ENCODE measurements at places on chromosomes 6 and 20. TPM values are rescaled to one million over a fixed set of nuclear protein-coding genes. Genes with fewer than 3 reads are reported as not detected.

DNA sequence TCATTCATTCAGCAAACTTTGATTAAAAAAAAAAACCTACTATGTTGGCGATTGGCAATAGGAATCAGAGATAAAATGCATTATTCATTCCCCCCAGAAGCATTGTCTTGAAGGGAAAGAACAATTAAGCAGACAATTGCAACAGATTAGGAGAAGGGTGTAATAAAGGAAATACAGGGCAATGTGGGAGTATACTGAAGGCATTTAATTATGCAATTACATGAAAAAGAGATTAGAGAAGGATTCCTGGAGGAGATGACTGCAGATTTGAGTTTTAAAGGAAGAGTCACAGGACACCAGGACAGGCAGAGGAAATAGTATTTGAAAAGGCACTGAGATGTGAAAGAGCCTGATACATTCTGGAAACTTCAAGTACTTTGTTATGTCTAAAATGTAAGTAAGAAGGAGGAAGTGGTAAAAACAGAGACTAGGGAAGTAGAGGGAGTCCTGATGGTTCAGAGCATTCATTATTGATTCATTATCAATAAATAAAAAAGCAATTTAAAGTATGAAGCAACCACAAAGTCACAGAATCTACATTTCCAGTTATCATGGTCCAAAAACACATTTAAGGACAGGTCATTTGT, 43.7 kb downstream of the THEMIS start:
- no peak overlapping the region for H3K27ac ChIP-seq
- H3K27me3 ChIP-seq: peaks cover 2% of the 10 kb centered on the region

DNA sequence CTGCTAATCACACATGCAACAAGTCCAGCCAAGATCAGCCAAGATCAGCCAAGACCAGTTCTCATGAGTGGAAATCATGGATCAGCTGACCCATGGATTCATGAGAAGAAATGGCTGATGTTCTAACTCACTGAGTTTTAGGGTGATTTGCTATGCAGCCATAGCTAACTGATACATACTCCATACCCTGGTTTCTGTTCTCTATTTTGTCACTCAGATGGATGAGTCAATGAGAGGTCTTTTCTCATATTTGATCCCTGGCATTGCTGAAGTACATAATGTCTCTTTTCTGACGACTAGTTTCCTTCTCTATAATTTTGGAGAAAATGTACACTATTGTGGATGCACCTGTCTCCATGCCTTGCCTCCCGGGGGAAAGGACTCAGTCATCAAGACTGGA, 118.4 kb upstream of the LY86 start:
- no peak for DNase-seq
- H3K27ac ChIP-seq: no peak overlapping the region
- H3K4me3 ChIP-seq: no peak overlapping the region
- H3K36me3 ChIP-seq: peaks cover 3% of the 10 kb centered on the region
- no peaks in the 10 kb centered on the region for H3K27me3 ChIP-seq
- peaks cover 9% of the 10 kb centered on the region for H3K4me1 ChIP-seq

DNA sequence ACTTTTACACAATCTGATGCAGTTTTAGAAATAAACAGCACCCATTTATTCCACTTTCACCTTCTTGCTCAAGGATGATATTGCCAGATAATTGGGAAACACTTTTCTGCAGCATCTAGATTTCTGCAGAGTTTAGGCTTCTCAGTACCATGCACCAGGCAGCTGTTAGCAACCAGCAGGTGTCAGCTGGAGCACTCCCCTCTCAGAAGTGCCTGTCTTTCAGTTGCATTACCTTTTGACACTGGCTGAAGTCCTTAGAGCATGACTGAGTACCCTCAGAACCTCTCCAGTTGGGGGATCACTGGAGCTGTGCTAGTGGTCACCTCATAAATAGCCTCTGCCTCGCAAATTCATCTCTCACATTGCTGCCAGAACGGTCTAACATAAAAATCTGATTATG, 91.2 kb downstream of the DNAH8 start:
- peaks cover 19% of the 10 kb centered on the region for H3K27me3 ChIP-seq
- DNase-seq: no peak
- H3K27ac ChIP-seq: no peak overlapping the region
- no peak overlapping the region for H3K4me3 ChIP-seq
- no peaks in the 10 kb centered on the region for H3K36me3 ChIP-seq

GRCh38 chr6:14621518-14621917, 503.9 kb downstream of the CD83 start:
- peaks cover 11% of the 10 kb centered on the region for H3K27me3 ChIP-seq
- H3K4me3 ChIP-seq: no peak overlapping the region
- no peak for DNase-seq
- H3K4me1 ChIP-seq: peaks cover 14% of the 10 kb centered on the region
- H3K36me3 ChIP-seq: no peaks in the 10 kb centered on the region
- no peak overlapping the region for H3K27ac ChIP-seq

The SERAC1 gene
- total RNA-seq: 15.4 TPM

DNA sequence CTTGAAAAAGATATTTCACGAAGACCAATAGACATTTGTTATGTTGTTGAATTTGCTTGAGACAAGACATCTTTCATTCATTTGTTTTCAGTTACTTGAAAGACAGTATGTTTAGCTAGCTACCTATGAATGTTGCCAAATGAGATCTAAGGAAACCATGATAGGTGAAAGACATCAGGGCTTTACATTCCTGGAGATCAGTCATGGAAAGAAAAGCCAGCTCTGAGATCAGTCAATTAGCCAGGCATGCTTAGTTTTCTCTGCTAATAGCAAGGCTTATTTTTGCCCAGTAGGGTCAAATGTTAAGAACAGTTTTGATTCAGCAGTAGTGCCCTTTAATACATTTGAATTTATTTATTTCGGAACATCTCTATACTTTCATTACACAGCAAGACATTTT, 116.5 kb upstream of the EDN1 start:
- peaks cover 12% of the 10 kb centered on the region for H3K4me1 ChIP-seq
- no peaks in the 10 kb centered on the region for H3K27me3 ChIP-seq
- no peak overlapping the region for H3K27ac ChIP-seq
- no peaks in the 10 kb centered on the region for H3K36me3 ChIP-seq
- H3K4me3 ChIP-seq: no peak overlapping the region
- DNase-seq: no peak

DNA sequence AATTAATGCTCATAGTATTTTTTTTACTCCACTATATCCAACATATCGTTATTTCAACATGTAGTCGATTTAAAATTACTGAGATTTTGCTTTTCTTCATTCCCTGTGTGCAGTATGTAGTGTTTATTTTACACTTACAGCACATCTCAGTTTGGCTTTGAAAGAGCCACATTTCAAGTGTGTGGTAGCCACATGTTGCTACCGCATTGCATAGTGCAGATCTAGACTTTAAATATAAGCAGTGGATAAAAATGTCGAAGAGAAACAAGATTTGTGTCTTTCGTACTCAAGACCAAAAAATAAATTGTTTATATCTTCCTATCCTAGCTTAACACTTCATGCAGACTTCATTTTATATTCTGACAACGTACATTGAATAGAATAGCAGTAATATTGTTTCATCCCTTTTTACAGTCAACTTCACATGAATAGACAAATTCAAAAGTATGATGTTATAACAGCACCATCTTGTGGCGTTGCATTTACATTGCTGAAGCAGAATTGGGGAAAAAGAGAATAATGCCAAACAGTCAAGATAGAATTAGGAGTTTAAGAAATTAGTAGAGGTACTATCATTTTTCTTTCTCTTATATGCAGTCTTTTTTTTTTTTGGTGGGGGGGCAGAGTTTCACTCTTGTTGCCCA, 29.9 kb downstream of the FBXO5 start:
- no peak overlapping the region for H3K4me3 ChIP-seq
- H3K27ac ChIP-seq: no peak overlapping the region
- no peak for DNase-seq
- H3K36me3 ChIP-seq: no peaks in the 10 kb centered on the region
- H3K4me1 ChIP-seq: peaks cover 8% of the 10 kb centered on the region

DNA sequence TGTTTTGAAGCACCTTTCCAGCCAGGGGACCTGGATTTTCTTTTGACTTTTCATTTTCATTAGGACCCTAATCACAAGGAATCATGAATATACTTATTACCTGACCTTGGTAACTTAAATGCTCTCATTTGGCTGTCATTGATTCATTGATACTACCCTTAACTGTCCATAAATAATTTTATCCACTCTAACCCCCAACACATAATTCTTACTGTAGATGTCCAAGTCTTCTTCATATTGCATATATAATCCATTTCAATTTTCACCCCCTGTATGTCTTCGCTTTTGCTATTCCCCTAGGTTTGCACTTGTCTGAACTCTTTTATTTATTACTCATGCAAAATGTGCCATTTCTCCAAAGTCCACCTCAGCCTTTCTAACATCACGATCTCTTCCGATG, 602.9 kb downstream of the MMUT start:
- no peak overlapping the region for H3K27ac ChIP-seq
- peaks cover 4% of the 10 kb centered on the region for H3K27me3 ChIP-seq
- no peak overlapping the region for H3K4me3 ChIP-seq
- no peak for DNase-seq
- H3K4me1 ChIP-seq: no peaks in the 10 kb centered on the region
- no peaks in the 10 kb centered on the region for H3K36me3 ChIP-seq

- H3K4me1 ChIP-seq: peaks cover 18% of the 10 kb centered on the region
- H3K4me3 ChIP-seq: no peak overlapping the region
- no peak for DNase-seq
- no peaks in the 10 kb centered on the region for H3K27me3 ChIP-seq
- H3K36me3 ChIP-seq: peaks cover 8% of the 10 kb centered on the region
These were observed 205.1 kb upstream of the SMLR1 start for GRCh38 chr6:130622142-130622541.

- DNase-seq: no peak
- peaks cover 4% of the 10 kb centered on the region for H3K36me3 ChIP-seq
- no peak overlapping the region for H3K4me3 ChIP-seq
- H3K27ac ChIP-seq: no peak overlapping the region
These were observed 15.4 kb downstream of the SNPH start for GRCh38 chr20:1281279-1282057.

DNA sequence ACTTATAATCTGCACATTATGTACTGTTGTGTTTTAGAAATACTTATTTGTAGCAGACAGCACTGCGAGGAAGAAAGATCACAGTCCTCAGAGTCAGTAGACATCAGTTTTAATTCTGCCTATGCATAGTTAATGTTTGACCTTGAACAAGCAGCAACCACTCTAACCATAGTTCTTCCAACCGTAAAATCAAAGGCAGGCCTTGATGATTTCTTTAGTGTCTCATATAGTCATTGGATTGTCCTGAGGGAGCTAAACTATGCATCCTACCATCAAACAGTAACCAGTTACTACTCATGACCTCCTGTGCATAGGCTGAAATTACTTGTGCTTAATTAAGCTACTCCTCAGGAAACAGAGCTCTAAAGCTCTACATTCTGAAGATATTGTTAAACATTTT, 294.8 kb upstream of the STXBP5 start:
- no peaks in the 10 kb centered on the region for H3K36me3 ChIP-seq
- H3K4me3 ChIP-seq: no peak overlapping the region
- H3K27me3 ChIP-seq: no peaks in the 10 kb centered on the region

The TMEM74B gene
- total RNA-seq: 0.65 TPM

GRCh38 chr6:16098211-16098610, 30.7 kb upstream of the MYLIP start:
- DNase-seq: no peak
- H3K4me1 ChIP-seq: no peaks in the 10 kb centered on the region
- H3K4me3 ChIP-seq: no peak overlapping the region

- peak overlapping the region; percentile 76 for H3K27ac ChIP-seq
- no peaks in the 10 kb centered on the region for H3K27me3 ChIP-seq
- peak overlapping the region; percentile 94 for H3K4me3 ChIP-seq
- H3K4me1 ChIP-seq: peaks cover 24% of the 10 kb centered on the region
These were observed 988 bp downstream of the TXNDC5 start for GRCh38 chr6:7909323-7910276.

GRCh38 chr6:147166360-147166944, 37.8 kb upstream of the STXBP5 start:
- H3K36me3 ChIP-seq: no peaks in the 10 kb centered on the region
- peak overlapping the region; percentile 53 for H3K27ac ChIP-seq
- no peaks in the 10 kb centered on the region for H3K27me3 ChIP-seq
- no peak for DNase-seq
- H3K4me1 ChIP-seq: peaks cover 34% of the 10 kb centered on the region
- H3K4me3 ChIP-seq: no peak overlapping the region

The CDKN1A gene
- 230 TPM for total RNA-seq

DNA sequence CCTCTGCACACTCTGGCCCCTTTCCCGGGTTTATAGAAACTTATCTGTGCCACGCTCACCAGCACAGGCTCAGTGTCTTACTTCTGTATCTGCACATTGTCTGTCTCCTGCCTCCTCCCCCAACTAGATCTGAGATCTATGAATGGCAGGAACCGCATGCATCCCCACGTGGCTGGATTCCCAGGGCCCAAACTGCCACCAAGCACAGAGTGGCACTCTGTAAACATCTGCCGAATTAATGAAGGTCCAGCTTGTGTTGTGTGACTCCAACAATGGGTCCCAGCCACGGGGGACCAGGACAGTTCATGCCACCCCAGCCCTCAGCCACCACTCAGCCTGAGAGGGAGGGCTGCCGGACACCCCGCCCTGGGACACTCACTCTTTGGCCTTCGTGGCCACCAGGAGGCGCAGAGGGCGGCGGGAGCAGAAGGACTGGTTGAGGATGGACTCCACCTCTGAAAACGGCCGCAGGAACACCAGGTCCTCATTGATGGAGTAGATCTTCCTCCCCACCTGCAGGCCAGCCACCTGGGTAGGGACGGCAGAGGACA, 171.1 kb downstream of the PREX1 start:
- peaks cover 17% of the 10 kb centered on the region for H3K4me1 ChIP-seq
- H3K36me3 ChIP-seq: peaks cover 2% of the 10 kb centered on the region
- no peak overlapping the region for H3K4me3 ChIP-seq
- DNase-seq: no peak

DNA sequence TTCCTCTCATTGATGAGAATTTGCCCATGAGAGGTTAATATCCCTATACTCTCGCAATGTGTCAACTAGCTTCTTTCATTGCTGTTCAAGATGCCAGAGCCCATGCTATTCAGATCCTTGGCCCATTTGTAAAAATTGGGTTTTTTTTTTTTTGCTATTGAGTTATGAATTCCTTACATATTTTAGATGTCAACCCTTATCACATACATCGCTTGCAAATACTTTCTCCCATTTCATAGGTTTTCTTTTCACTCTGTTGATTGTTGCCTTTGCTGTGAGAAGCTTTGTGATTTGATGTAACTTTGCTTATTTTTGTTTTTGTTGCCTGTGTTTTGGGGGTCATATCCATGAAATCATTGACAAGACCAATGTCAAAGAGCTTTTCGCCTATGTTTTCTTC, 32.2 kb upstream of the IPCEF1 start:
- no peak for DNase-seq
- peaks cover 2% of the 10 kb centered on the region for H3K36me3 ChIP-seq
- no peaks in the 10 kb centered on the region for H3K27me3 ChIP-seq

The ADTRP gene
- 1.3 TPM for total RNA-seq

The RNF182 gene
- 5.3 TPM for total RNA-seq

GRCh38 chr6:127845242-127845641, 55.6 kb downstream of the THEMIS start:
- H3K4me1 ChIP-seq: peaks cover 30% of the 10 kb centered on the region
- H3K27me3 ChIP-seq: no peaks in the 10 kb centered on the region
- no peaks in the 10 kb centered on the region for H3K36me3 ChIP-seq
- H3K27ac ChIP-seq: no peak overlapping the region
- no peak for DNase-seq
- no peak overlapping the region for H3K4me3 ChIP-seq
